PC-3 (cell line): ENCODE measurements at places on chromosomes 12 and 14. TPM values are rescaled to one million over a fixed set of nuclear protein-coding genes. Genes with fewer than 3 reads are reported as not detected.

DNA sequence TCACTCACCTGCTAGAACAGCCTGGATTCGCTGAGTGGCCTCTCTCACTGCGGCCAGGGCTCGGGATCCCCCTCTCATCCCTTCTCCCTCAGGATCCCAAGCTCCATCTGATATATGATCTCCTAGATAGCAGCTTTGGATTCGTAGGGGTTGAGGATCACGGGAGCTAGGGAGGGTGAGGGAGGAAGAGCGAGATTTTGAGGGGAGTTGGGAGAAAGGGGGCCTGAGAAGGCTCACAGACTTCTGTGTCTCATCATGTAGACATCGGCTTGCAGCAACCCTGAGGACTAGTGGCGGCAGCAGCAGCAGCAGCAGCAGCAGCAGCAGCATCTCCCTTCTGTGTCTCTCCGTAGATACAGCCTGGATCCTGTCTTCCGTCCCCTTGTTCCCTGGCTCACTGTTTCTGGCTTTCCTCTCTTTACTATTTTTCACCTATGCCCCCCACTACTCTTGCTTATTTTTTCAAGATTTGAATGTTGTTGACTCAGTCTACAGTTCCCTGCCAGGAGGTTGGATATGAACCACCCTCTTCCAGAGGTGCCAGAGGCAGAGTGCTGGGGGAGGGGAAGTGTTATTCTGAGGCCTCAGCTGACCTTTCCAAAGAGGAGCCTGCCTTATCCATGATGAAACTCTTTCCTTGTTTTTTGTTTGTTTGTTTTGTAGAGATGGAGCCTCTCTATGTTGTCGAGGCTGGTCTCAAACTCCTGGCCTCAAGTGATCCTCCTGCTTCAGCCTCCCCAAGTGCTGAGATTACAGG, at the start of gene CIROP:
CIROP (minus strand) TSS at position 399 of the 757 bp plus-strand sequence; CDS start at position 330, 69 bp downstream.
- no peak for DNase-seq

GRCh38 chr12:118645219-118645618, 268.9 kb downstream of the SUDS3 start:
- DNase-seq = peak; percentile 25

DNA sequence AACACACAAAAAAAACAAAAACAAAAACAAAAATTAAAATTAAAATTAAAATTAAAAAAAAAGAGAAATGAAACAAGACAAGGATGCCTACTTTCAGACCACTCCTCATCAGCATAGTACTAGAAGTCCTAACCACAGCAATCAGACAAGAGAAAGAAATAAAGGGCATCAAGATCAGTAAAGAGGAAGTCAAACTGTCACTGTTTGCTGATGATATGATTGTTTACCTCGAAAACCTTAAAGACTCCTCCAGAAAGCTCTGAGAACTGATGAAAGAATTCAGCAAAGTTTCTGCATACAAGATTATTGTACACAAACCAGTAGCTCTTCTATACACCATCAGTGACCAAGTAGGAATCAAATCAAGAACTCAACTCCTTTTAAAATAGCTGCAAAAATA, 29.2 kb downstream of the ALG10 start:
- DNase-seq = no peak

DNA sequence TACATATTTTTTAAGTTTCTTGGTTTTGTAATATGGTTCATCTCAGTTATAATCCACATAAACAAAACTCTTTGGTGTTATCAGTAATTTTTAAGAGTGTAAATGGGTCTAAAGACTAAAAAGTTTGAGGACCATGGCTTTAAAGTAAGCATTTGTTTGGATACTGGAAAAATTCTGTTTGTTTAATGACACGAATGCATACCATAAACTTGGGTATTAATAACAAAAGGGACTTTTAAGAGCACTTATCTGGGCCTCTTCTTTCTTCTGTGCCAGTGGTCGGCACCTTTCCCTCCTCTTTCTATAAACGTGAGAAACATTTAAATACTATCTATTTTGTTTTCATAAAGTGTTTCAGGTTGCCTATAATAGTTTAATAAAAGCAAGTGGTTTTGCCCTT, 47.4 kb downstream of the SAMD4A start:
- peak; percentile 55 for DNase-seq

GRCh38 chr12:119176267-119177055, 2.3 kb upstream of the HSPB8 start:
- DNase-seq = peak; percentile 69

DNA sequence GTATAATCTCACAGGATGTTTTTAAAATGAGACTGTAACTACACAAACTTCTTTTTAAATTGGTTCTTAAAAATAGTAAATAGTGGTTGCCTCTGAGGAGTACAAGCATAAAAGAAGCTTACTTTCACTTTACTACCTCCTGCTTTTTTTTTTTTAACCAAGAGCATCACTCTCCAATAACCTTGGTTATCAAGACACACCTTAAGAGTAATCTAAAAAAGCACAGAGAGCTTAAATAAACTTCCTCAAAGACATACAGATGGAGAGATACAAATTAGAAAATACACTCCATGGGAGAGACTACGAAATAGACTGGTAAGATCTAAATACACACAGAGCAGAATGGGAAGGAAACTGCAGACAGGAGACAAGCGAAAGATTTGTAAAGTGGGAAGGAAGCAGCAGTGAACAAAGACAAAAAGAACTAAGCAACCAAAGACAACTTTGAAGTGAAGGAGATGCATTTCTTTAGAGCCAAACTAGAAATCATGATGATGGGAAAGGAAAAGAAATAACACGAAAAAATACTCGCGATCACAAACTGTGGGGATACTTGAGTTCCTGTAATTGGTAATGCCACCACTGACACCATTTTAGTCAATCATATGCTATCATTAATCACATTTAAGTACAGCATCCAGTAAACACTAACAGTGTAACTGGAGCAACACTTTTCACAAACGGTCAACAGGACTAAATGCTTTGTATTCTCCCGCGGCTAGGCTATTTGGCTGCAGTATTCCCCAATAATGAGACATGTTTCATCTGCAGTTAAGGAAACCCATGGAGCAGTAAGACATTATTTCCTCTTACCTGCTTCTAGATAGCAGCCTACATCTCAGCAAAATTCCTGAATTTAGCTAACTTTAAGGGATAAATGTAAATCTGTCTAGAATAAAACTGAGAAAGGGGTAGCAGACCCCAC, 8.2 kb downstream of the SINHCAF start:
- no peak for DNase-seq

GRCh38 chr12:47939009-47939601, 24.3 kb upstream of the TMEM106C start:
- DNase-seq = no peak

- DNase-seq = peak; percentile 74
These were observed 40.5 kb downstream of the ATP6V1D start for GRCh38 chr14:67319142-67319541.

GRCh38 chr14:51859131-51859530, 1.3 kb upstream of the GNG2 start:
- DNase-seq = peak; percentile 6

DNA sequence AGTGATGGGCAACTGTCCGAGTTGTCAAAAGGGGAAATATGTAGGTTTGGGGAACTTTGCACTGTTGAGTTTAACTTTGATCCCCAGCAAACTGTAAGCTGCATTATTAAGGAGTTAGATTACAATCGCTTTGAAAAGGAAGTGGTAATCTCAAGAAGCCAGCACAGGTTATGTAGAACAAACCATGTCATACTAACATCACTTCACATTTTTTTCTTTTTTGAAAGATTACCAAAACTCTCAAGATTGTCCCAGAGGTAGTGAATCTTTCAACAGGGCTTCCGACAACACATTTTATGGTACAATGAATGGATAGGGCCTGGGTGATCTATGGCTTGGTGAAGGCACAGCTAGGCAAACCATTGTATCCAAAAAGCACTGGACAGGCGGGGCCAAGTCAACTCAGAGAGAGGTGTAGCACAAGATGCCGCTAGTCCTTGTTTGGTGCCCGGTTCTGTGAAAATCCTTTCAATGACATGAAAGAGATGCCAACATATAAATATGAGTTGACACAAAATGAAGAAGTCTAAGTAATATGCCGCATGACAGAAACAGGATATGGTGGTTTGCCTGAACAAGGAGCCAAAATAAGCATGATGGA, 24.3 kb upstream of the PARP11 start:
- DNase-seq = no peak

DNA sequence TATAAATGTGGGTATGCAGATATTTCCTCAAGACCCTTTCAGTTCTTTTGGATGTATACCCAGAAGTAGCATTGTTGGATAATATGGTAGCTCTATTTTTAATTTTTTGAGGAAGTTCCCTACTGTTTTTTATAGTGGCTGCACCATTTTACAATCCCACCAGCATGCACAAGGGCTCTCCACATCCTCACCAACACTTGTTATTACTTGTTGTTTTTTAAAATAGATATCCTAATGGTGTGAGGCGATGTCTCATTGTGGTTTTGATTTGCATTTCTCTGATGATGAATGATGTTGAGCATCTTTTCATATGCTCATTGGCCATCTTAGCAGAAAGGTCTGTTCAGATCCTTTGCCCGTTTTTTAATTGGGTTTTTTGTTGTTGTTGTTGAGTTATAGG, 47.1 kb downstream of the DIP2B start:
- DNase-seq = no peak

- DNase-seq = no peak
These were observed 77.9 kb upstream of the BCL11B start for GRCh38 chr14:99349721-99350495.

DNA sequence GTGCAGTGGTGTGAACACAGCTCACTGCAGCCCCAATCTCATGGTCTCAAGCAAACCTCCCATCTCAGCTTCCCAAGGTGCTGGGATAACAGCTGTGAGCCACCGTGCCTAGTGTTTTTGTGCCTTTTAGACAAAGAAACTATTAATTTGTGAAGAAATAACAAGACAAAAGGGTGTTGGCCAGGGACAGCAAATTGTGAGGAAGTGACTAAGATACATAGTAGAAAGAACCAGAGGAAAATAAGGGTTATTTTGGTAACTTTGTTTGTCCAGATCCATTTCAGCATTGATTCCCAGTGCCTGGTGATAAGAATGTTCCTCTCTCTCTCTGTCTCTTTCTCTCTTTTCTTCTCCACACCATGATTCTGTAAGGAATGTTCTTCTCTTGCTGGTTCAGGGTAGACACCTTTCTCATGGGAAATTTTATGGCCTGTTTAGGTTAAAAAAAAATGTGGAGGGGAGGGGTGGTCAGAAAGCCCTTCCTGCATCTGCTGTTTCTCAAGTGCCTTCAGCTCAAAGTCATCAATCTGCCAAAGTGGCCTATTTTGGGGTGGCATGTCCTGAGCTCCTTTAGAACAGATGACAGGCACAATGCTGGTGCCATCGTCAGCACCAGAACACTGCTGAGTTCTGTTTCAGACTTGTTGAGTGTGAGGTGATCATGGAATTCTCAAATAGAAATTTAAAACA, 184.4 kb upstream of the EEA1 start:
- DNase-seq = no peak

DNA sequence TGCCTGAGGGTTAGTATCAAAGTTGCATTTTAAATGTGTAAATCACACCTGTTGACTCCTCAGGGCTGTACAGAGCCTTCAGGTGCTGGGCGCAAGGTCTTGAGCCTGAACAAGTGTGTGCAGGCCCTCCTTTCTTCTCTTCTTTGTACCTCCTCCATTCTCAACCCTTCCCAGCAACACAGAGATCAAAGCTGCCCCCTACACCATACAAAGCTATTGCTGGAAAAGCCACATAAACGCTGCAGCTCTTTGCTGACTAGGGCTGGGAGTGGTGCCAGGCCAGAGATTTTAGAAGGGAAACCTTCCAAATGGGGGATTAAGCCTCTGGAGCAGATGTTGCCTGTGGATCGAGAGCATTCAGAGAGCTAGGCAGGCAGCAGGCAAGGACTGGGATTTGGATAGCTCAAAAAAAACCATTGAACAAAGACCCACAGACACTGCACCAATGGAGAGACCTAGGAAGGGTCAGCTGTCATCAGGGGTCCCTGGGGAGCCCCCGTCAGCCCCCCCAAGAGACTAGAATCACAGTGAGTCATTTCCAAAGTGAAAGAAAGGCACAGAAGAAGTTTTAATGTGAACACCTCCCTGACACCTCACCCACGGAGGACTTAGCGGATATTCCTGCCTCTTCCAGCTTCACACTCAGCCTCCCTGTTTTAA, 18.2 kb upstream of the SUSD6 start:
- no peak for DNase-seq

GRCh38 chr12:129394177-129394825, 509.5 kb downstream of the TMEM132D start:
- DNase-seq = no peak

CCDC175 gene
- total RNA-seq = not detected in 2 replicates

KRT74 gene
- not detected in 2 replicates for total RNA-seq

TMCC3 gene
- 4.7 and 6.5 TPM in 2 replicates for total RNA-seq

DPPA3 gene
- total RNA-seq = not detected in 2 replicates

CCDC184 gene
- total RNA-seq = not detected in 2 replicates

CAPZA3 gene
- not detected in 2 replicates for total RNA-seq

TSHR gene
- total RNA-seq = not detected in 2 replicates

GPR84 gene
- total RNA-seq = not detected in 2 replicates

LRIG3 gene
- total RNA-seq = 8.6 and 10.8 TPM in 2 replicates

KRT3 gene
- 0.17 and 0.33 TPM in 2 replicates for total RNA-seq
